Astrocyte (in vitro differentiated cells and primary cell): ENCODE measurements at places on chromosomes 2 and 18. TPM values are rescaled to one million over a fixed set of nuclear protein-coding genes. Genes with fewer than 3 reads are reported as not detected.

The SERPINB11 gene
- not detected in 2 replicates for total RNA-seq

DNA sequence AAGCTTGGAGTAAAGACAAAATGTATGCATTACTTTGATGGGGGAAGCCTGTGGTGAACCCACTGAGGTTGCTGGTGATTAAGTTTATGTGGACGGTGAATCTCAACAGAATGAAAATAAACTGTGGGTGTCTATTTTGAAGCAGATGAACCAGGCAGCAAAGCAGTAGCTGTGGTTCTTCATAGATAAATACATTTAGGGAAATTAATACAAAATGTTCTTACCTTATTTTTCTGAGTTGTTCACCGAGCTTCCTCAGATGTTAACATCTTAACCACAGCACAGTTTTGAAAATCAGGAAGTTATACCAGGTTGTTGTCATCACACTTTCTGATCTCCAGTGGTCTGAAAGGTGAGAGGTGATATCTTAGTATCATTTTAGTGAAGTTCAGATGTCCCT, 53.9 kb downstream of the NCK2 start:
- no peak overlapping the region for H3K27ac ChIP-seq
- no peak overlapping the region for H3K4me3 ChIP-seq
- H3K4me1 ChIP-seq, result peaks cover 12% of the 10 kb centered on the region
- DNase-seq, result no peak
- no peaks in the 10 kb centered on the region for H3K36me3 ChIP-seq
- no peaks in the 10 kb centered on the region for H3K27me3 ChIP-seq

The SPEG gene
- total RNA-seq, result 71.2 and 76.1 TPM in 2 replicates

GRCh38 chr2:17756668-17757067, 2.7 kb downstream of the GEN1 start:
- H3K4me3 ChIP-seq, result no peak overlapping the region
- peak; percentile 45 for DNase-seq
- H3K4me1 ChIP-seq, result peaks cover 20% of the 10 kb centered on the region
- no peaks in the 10 kb centered on the region for H3K36me3 ChIP-seq
- no peaks in the 10 kb centered on the region for H3K27me3 ChIP-seq
- peak overlapping the region; percentile 28 for H3K27ac ChIP-seq

The EDAR gene
- 0.12 TPM in 1 of 2 replicates, not detected in the other for total RNA-seq

DNA sequence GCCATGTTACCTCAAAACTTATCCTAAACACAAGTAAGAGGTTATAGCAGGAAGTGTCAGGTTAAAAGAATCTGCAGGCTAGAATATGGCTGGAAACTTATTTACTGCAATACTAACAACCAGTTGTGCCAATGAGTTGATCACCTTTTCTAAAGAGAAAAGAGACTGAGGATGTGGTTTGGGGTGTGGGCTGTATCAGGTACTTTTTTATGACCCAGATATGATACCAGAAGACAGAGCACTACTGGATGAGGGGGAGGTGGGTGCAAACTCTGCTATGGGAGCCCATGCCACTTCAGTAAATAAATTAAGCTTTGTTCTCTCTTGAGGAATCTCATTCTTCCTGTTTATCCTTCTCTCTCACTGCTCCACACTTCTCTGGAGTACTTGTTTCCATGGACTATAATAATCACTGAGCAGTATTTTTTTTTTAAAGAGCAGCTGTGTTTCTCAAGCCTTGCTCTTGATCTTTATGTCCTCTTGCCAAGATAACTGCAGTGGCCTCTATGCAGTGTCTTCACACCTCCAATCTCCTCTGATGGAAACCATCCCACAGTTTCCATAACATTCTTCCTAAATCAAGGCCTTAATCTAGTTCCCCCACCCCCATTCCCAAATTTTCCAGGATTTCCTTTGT, 51.2 kb upstream of the NOSTRIN start:
- DNase-seq, result no peak
- H3K27ac ChIP-seq, result no peak overlapping the region
- no peaks in the 10 kb centered on the region for H3K27me3 ChIP-seq
- H3K4me3 ChIP-seq, result no peak overlapping the region
- H3K4me1 ChIP-seq, result no peaks in the 10 kb centered on the region
- H3K36me3 ChIP-seq, result no peaks in the 10 kb centered on the region

The ABCG5 gene
- not detected in 2 replicates for total RNA-seq

DNA sequence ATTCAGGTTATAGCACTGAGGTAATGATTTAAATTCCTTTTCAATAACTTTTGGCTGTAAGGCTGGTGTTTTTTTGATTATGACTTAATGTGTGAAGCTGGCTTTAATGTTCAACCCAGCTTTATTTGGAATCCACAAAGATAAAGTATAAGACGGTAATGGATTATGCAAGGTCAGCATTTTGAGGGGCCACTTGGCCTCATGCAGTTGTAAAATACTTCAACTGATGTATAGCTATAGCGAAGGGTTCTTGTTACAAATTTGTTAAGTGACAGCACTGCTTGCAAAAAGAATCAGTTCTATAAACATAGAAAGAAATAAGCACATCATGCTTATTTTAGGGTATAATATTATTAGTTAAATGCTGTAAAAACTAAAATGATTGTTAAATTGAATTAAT, 36.6 kb downstream of the LRP1B start:
- no peaks in the 10 kb centered on the region for H3K4me1 ChIP-seq
- H3K27ac ChIP-seq, result no peak overlapping the region
- no peaks in the 10 kb centered on the region for H3K27me3 ChIP-seq
- no peak overlapping the region for H3K4me3 ChIP-seq

The TMEM178A gene
- 28.7 and 41.6 TPM in 2 replicates for total RNA-seq

The UGT1A8 gene
- total RNA-seq, result not detected in 2 replicates

- H3K4me3 ChIP-seq, result no peak overlapping the region
- H3K27me3 ChIP-seq, result no peaks in the 10 kb centered on the region
- DNase-seq, result no peak
- H3K36me3 ChIP-seq, result no peaks in the 10 kb centered on the region
- peaks cover 26% of the 10 kb centered on the region for H3K4me1 ChIP-seq
- no peak overlapping the region for H3K27ac ChIP-seq
These were observed 16.9 kb upstream of the MYO1B start for GRCh38 chr2:191228333-191228732.

- peak overlapping the region; percentile 73 for H3K27ac ChIP-seq
- peak overlapping the region; percentile 46 for H3K4me3 ChIP-seq
- H3K4me1 ChIP-seq, result peaks cover 23% of the 10 kb centered on the region
- DNase-seq, result peak; percentile 91
These were observed 46.1 kb upstream of the PTMA start for GRCh38 chr2:231662028-231662810.

DNA sequence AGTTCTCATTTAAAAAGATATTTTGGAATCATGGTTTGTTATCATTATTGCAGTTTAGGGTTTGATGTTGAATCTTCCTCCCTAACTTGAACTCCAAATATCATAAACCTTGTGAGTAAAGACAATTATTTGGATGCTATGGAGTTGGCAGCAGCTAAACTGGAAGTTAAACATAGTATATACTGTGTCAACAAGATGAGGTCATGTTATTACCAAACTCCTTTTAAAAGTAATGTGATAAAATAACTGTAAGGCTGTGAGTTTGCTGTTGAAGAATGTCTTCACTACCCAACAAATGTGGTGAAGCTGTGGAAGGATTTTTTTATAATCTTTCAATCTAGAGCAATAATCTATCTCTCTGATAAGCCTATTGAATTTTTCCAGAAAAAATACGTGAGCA, 16.0 kb downstream of the DNAH6 start:
- no peaks in the 10 kb centered on the region for H3K27me3 ChIP-seq
- DNase-seq, result no peak
- H3K4me1 ChIP-seq, result no peaks in the 10 kb centered on the region
- H3K36me3 ChIP-seq, result no peaks in the 10 kb centered on the region
- no peak overlapping the region for H3K4me3 ChIP-seq

DNA sequence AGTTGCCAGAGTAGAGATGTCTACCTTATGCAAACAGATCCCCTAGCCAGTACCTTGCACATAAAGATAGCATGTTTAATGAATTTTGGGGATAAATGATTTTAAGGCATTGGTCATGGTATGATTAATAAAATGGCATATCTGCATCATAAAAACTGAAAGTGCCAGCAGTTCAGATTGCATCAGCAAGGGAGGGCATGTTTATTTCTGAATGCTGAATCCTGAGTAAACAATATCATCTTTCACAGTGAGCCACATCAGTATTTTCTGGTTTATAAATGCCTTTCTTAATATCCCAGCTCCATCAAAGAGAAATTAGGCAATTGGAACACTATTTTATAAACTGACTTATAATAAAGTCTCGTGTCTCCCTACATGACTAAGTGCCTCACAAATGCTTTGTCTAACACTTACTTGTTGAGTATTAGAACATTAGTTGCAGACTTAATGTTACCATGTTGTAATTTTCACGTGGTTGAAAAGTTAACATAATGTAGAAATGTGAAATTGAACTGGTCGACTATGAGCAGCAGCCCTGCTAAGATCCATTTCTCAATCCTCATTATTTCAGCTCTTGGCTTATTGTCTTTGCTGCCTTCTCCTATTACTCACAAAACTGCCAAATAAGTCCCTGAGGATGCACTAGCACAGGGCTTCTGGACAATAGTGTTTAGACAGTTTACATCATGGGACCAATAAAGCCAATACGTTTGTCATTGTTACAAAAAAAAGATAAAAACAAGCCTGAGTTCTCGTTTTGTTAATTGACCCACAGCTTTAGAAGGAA, 48.0 kb downstream of the LANCL1 start:
- H3K4me3 ChIP-seq, result no peak overlapping the region
- H3K27me3 ChIP-seq, result no peaks in the 10 kb centered on the region
- no peak for DNase-seq
- peaks cover 5% of the 10 kb centered on the region for H3K36me3 ChIP-seq
- no peak overlapping the region for H3K27ac ChIP-seq
- no peaks in the 10 kb centered on the region for H3K4me1 ChIP-seq

The SKA1 gene
- total RNA-seq, result 1.2 and 2.6 TPM in 2 replicates

The SMYD1 gene
- total RNA-seq, result not detected in 2 replicates

DNA sequence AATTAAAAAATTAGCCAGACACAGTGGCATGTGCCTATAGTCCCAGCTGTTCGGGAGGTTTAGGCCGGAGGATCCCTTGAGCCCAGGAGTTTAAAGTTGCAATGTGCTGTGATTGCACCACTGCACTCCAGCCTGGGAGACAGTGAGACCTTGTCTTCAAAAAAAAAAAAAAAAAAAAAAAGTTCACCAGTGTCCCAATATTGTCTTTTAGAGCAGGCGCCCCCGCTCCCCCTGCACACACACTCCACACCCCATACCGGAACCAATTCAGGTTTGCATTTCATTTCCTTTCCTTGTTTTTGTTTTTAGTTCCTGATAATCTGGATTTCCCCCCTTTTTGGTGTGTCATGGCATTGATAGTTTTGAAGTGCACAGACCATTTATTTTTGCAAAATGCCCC, 10.4 kb downstream of the TMEM87B start:
- no peak for DNase-seq
- no peaks in the 10 kb centered on the region for H3K27me3 ChIP-seq
- peaks cover 5% of the 10 kb centered on the region for H3K4me1 ChIP-seq
- peaks cover 37% of the 10 kb centered on the region for H3K36me3 ChIP-seq
- no peak overlapping the region for H3K4me3 ChIP-seq
- peak overlapping the region; percentile 22 for H3K27ac ChIP-seq

The RTP5 gene
- total RNA-seq, result not detected in 2 replicates

DNA sequence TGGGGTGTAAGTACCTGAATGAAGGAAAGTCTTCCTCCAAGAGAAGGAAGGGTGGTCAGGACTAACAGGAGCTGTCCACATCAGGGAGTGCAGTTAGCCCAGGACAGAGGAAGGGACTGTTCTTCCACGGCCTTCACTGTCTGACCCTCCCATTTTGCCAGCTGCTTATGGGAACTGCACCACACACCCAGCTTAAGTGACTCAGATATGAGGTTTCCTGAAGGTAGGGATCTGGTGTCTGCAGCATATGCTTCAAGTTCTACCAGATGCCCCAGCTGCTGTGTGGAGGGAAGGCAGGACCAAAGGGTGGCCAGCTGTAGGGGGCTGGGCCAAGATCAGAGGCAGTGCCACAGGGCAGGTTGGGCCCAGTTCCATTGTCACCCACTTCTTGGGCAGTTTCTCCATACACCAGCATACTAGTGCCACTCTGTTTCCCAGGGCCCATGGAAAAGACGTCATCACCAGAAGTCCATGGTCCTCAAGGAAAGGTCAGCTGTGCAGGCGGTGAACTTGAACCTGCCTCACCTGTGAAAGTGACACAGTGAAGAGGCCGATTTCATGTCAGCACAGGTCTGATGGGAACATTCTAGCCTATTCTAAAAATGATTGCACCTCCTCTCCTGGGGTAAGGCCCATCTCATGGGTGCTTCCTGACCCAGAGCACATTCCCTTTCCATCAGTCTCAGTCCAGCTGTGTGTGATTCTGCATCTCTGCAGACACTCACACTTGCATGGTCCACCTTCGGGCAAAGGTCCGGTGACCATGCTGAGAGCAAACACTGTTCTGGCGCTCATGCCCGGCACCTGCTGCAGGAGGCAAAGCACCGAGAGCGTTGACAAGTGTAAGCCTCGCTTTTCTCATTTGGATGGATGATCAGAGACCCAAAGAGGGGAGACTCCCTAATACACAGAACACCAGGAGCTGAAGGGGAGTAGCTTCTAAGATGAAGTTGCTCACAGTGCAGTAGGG, 68.0 kb downstream of the ACAA2 start:
- H3K4me1 ChIP-seq, result no peaks in the 10 kb centered on the region
- H3K27ac ChIP-seq, result no peak overlapping the region
- peaks cover 8% of the 10 kb centered on the region for H3K27me3 ChIP-seq
- H3K4me3 ChIP-seq, result no peak overlapping the region
- no peak for DNase-seq
- H3K36me3 ChIP-seq, result no peaks in the 10 kb centered on the region

DNA sequence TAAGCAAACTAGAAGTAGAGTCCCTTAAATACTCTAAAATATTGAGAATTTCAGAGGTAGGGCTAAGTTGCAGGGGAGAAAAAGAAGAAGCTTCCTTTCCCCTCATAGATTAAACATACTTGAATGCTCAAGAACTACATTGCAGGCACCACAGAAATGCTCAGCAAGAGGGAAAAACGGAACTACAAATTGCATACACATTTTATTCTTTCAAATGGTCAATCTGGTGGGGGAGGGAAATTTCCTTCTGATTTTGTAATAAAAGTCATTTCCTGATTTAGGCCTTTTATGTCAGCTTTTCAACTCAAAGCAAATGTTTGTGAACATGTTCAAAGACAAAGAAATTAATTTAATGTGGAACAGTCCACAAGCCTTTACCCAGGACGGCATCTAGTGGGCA, 33.0 kb downstream of the FARSB start:
- H3K27ac ChIP-seq, result no peak overlapping the region

The UGT1A6 gene
- not detected in 2 replicates for total RNA-seq

- no peak overlapping the region for H3K27ac ChIP-seq
- H3K4me1 ChIP-seq, result no peaks in the 10 kb centered on the region
- H3K4me3 ChIP-seq, result no peak overlapping the region
- DNase-seq, result no peak
- peaks cover 3% of the 10 kb centered on the region for H3K27me3 ChIP-seq
- no peaks in the 10 kb centered on the region for H3K36me3 ChIP-seq
These were observed 65.1 kb upstream of the AFF3 start for GRCh38 chr2:100207411-100207885.
